ENCODE measurements at places on chromosomes 1 and 21.
A peak's percentile ranks its signal among the peaks of the same experiment; 100 is the strongest.

GRCh38 chr1:13699510-13699909, 478 bp upstream of the PRDM2 start:
- peak; percentile 21 for DNase-seq

DNA sequence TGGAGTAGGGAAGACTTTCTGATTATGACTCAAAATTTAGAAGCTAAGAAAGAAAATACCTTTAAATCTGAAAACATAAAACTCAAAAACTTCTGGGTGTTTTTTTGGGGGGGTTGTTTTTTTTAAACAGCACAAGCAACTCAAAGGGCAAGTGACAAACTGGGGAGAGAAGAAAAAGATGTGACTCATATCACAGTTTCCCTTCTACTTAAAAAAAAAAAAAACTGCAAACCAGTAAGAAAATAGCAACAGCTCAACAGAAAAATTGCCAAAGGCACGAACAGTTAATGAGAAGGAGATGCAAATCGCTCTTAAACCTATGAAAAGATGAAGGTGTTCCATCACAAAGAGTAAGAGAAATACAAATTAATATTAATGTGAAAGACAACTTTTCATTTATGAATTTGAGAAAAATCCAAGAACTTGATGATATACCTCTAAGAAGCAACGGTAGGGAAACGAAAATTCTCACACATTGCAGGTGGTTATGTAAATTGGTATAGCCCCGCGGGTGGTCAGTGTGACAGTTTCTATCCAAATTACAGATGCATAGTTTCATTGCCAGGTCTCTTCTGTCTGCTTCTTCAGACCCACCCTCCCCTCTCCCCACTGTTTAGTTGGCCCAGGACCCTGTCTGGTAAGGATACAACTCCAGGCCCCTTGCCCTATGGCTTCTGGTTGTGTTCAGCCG, 9.0 kb downstream of the IFNAR2 start:
- peak; percentile 21 for DNase-seq

DNA sequence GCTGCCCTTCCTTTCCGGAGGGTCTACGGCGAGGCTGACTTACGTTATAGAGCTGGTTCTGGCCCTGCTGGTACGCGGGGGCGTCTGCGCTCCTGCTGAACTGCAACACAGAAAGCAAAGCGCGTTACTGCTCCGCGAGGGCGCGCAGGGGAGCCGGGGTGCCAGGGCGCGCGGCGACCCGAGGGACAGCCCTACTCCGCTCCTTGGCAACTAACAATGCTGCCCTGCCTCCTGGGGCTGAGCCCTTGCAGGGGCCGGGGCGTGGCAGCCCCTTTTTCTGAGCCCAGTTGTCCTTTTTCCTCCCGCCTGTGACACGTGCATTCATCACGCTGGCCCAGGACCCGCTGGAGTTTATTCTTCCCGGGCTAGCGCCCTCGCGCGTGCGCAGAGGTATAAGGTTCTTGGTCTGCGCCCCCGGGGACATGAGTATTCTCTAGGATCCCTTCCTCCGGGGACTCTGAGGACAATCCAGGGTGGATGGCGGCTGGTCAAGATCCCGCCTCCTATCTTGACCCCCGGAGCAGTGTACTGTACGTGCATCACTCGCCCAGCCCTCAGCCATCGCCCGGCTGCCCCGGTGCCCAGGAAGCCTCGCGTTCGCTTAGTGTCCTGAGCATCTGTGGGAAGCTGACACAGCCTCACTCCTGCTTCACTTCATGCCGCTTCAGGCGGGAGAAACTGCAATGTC, 78.9 kb downstream of the CD247 start:
- DNase-seq: peak; percentile 34

- peak; percentile 62 for DNase-seq
These were observed 7.2 kb upstream of the OPTC start for GRCh38 chr1:203486618-203487370.

DNA sequence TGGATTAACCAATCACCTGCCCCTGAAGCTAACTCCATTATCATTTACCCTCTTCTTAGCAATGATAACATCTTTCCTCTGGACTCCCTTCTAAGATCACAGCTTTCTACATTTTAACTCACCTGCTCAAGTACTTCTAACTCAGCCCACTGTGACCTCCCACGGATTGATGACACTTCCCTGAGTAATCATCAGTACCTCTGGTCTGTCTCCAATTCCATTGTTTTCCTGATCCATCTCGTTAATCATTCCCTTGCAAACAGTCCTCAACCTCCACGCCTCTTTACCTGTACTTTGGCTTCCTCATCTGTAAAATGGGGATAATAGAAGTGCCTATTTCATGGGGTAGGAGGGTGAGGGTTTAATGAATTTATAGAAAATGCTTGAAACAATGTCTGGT, 195.3 kb upstream of the APP start:
- DNase-seq: no peak

DNA sequence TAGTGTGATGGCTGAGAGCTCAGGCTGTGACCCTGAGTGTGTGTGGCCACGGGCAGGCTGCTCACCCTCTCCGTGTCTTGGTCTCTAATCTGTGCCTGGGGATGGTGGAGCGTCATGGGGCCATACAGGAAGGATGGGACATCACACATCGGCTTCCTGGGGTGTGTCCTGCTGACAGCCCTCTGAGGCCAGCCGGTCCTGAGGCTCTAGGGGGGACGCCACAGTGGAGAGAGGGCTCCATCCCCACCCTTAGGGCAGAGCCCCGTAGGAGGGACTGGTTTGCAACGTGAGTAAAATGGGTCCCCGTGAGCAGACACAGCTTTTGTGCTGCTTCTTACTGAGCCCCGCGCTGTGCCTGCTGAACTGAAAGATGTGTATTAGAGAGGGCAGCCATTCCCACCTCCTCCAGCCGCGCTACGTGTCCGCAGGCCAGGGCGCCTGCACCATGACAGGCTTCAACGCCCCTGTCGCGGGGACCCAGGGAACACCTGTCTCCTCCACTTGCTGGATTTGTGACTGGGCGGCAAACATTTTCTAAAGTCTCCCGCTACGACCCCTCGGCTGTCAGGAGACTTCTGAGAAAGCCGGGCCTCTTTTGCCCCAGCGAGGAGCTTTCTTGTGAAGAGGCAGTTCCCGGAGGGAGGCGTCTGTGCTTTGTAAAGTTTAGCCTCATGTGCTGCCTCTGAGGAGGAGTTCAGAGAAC, 8.1 kb downstream of the COL18A1 start:
- DNase-seq: no peak
